ENCODE measurements at places on chromosomes 5 and 9.

DNA sequence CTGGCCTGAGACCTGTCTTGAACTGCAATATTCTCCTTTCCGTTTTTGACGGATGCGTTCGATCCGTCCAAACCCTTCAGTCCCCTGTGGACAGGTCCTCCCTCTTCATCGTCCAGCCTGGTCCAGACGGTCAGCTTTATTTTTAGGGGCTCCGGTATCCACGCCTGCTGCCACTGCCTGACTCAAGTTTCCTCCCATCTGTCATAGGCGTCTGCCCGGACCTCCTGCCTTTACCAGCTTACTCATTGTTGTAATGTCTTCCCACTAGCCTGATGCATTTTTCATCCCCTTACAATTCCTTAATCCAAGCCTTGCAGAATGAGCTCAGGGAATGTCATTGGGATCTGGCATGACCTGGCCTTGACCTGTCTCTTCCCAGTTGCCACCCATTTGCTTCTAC lies 145.8 kb downstream of the TENT4A start:
- DNase-seq = no peak

DNA sequence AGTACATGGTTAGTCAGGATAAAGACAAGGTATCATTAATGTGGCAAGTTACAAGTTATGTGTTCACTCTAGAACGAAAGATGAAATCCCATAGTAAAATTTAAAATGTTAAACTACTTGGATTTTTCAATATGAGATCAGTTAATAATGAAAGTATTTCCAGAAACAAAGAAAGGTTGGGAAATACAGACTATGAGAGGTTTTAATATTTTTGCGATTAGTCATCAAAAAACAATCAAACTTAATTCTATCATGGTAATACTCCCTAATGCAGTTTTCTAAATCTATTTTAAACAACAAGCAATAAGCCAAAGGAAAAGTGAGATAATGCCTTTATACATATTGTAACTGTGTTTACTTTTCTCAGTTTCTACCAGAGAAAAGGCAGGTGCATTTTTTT lies 10.6 kb downstream of the CDH12 start:
- DNase-seq = no peak

DNA sequence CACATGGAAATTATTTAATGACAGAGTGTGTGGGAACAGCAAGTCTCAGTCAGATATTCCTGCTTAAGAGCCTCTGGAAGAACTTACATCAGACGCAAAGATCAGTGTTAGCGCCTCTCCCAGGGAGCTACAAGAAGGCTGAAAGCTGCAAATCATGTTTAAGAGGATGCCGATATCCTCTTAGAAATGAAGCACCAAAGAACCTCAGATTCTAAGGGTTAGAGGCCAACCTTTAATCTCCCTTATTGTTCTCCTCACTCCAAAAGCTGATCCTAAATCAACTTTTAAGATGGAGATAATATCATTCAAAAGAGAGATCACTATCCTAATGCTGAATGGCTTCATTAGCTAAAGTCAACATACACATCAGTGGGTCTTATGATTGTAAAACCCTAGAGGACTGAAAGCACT lies 160.6 kb downstream of the NFIB start:
- DNase-seq = no peak

GRCh38 chr5:34844106-34844505 lies 5.1 kb downstream of the TTC23L start:
- no peak for DNase-seq

GRCh38 chr5:77083088-77083487 lies 4.0 kb downstream of the ZBED3 start:
- no peak for DNase-seq

DNA sequence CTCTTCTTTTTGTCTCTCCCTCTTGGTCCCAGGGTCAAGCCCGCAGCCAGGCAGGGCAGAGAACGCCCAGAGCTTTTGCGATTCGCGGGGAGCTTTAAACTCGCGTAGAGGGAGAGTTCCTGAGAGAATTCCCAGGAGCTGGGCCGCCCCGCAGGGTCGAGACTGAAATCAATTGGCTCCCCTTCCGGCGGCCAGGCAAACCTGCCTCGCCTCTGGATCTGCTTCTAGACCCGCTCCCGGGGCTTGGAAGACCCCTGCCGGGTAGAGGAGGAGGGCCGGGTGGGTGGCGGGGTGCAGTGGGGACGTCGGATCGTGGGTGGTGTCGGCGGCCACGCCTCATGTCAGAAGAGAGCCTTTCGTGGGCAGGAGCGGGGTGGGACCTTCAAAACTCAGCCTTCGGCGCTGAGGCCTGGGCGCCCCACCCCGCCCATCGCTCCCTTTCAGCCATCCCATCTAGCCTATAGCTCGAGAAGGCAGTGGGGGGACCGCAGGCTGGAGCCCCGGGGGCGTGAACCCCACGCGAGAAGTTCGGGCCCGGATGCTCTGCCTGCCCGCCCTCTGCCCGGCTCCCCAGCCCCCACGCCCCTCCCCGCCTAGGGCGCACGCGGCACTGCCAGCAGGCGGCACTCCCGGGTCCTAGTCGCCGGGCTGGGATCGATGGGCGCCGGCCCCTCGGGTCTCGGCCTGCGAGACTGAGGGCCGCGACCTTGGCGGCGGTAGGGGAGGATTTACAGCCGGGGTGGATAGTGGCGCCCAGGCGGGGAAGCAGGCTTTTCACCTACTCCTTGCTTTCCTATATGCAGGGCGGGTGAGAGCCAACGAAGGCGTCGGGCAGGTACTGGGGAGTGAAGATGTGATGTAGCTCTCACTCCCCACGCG lies 6.1 kb downstream of the PRDM6 start:
- no peak for DNase-seq
